ENCODE measurements at places on chromosomes 3 and 15. TPM values are rescaled to one million over a fixed set of nuclear protein-coding genes. Genes with fewer than 3 reads are reported as not detected.

Gene CNTN4
- not detected for polyA plus RNA-seq

Gene ECE2
- not detected for polyA plus RNA-seq

Gene ANKRD34C
- not detected for polyA plus RNA-seq

Gene PPP1R14D
- not detected for polyA plus RNA-seq

Gene TRIM42
- polyA plus RNA-seq = not detected

Gene NANOGP8
- polyA plus RNA-seq = not detected

Gene ZNF660
- not detected for polyA plus RNA-seq

GRCh38 chr3:130820976-130821375 lies 72.9 kb upstream of the ATP2C1 start:
- DNase-seq = no peak
- H3K4me1 ChIP-seq = no peaks in the 10 kb centered on the region
- H3K27me3 ChIP-seq = no peaks in the 10 kb centered on the region
- no peaks in the 10 kb centered on the region for H3K36me3 ChIP-seq

DNA sequence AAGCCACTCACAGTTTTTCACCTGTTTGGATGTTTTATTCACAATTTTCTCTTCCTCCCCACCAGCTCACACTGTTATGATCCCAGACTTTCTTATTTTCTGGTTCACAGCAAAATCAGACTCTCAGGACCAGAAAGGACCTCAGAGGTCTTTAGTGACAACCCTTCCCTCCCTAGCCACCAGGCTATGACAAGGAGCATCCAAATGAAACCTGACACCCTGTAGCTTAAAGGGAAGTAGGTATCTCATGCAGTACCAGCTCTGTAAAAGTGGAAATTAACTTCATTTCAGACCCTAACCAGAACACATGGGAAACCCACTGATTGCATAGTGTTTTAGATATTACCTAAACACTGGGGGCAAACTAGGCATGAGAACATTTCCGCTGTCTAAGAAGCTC lies 45.3 kb downstream of the ATP13A5 start:
- H3K27me3 ChIP-seq = peaks cover 2% of the 10 kb centered on the region
- no peaks in the 10 kb centered on the region for H3K36me3 ChIP-seq
- no peaks in the 10 kb centered on the region for H3K4me1 ChIP-seq
- DNase-seq = no peak

- no peaks in the 10 kb centered on the region for H3K4me1 ChIP-seq
- H3K36me3 ChIP-seq = no peaks in the 10 kb centered on the region
- no peak overlapping the region for H3K4me3 ChIP-seq
- H3K27ac ChIP-seq = no peak overlapping the region
- DNase-seq = no peak
These were observed 50.2 kb downstream of the IQCH start for GRCh38 chr15:67304778-67305177.

GRCh38 chr3:187957165-187957581 lies 196.8 kb upstream of the LPP start:
- H3K36me3 ChIP-seq = no peaks in the 10 kb centered on the region
- no peak for DNase-seq
- no peaks in the 10 kb centered on the region for H3K27me3 ChIP-seq
- H3K27ac ChIP-seq = no peak overlapping the region

DNA sequence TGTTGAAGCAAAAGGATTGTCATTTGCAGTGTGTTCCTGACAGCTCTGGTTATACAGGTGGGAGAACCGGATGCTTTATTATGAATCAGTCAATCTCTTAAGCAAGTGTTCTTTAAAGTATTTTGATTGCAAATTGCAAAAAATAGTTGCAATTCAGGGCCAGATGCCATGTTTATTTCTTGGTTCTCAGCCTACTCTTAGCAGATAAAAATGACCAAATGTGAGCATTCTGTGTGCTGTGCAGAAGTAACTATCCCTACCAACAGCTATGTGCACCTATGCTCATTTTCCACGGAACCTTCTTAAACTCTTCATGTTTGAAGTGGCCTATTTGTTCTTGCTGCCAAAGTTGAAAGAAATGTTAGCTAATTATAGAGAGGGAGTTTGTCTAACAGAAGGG lies 262.3 kb upstream of the RASGRP1 start:
- DNase-seq = no peak
- H3K4me1 ChIP-seq = no peaks in the 10 kb centered on the region
- no peak overlapping the region for H3K27ac ChIP-seq
- no peaks in the 10 kb centered on the region for H3K36me3 ChIP-seq
- no peaks in the 10 kb centered on the region for H3K27me3 ChIP-seq

GRCh38 chr15:31379042-31379441 lies 52.4 kb downstream of the KLF13 start:
- H3K27ac ChIP-seq = peak overlapping the region; percentile 80
- peaks cover 22% of the 10 kb centered on the region for H3K27me3 ChIP-seq
- H3K36me3 ChIP-seq = peaks cover 23% of the 10 kb centered on the region

DNA sequence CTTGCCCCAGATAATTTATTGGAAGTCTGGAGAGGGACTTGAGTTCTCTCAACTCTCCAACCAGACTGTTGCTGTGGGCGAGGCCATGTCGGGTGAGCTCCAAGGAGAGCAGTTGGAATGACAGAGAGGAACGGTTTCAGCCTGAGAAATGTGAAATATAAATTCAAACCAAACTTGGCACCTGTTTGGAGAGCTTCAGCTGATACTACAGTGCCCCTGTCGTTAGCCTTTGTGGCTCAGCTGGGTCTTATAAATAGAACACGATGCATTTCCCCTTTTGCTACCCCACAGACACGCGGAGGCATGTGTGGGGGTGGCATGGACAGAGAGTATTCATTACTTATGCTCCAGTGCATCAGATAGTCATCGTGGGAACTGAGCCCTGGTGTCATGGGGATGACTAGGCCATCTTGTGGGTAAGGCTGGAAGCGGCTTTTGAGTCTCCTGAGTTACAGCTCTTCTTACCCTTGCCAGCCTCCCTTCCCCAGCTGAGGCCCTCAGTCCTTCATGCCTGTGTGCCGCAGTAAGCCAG lies 15.6 kb downstream of the SMAD3 start:
- H3K4me1 ChIP-seq = peaks cover 95% of the 10 kb centered on the region
- peaks cover 9% of the 10 kb centered on the region for H3K27me3 ChIP-seq
- peak overlapping the region; percentile 24 for H3K27ac ChIP-seq
- peak; percentile 29 for DNase-seq
- H3K36me3 ChIP-seq = no peaks in the 10 kb centered on the region

DNA sequence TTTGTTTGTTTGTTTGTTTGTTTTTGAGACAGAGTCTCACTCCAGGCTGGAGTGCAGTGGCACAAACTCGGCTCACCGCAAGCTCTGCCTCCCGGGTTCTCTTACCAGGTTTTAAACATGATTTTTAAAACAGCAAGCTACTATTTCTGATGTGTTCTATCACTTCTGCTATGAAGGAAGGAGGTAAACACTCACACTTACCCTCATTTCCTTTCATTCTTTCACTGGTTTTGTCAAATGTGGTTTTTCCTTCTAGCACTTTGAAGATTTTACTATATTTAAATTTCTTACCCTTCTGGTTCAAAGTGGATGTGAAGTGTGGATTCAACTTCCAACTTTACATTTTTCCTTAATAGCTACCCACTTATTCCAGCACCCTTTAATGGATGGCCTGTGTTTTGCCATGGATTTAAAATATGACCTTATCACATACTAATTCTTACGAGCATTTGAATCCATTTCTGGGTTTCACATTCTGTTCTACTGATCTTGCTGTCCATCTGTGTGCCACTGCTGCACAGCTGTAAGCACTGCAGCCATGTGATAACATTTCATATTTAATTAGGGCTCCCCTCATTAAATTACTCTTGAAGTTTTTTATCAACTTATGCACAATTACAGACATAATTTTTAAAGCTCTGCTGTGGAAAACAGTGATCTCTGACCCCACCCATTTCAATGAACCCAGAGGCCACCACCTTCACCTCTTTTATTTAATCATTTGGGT lies 42.3 kb downstream of the TXNRD3 start:
- peak; percentile 43 for DNase-seq
- H3K27ac ChIP-seq = peak overlapping the region; percentile 95
- H3K4me3 ChIP-seq = peak overlapping the region; percentile 82

GRCh38 chr3:149473357-149474249 lies 894 bp upstream of the TM4SF4 start:
- no peaks in the 10 kb centered on the region for H3K36me3 ChIP-seq
- no peak overlapping the region for H3K4me3 ChIP-seq
- H3K27me3 ChIP-seq = peaks cover 3% of the 10 kb centered on the region
- no peak overlapping the region for H3K27ac ChIP-seq

DNA sequence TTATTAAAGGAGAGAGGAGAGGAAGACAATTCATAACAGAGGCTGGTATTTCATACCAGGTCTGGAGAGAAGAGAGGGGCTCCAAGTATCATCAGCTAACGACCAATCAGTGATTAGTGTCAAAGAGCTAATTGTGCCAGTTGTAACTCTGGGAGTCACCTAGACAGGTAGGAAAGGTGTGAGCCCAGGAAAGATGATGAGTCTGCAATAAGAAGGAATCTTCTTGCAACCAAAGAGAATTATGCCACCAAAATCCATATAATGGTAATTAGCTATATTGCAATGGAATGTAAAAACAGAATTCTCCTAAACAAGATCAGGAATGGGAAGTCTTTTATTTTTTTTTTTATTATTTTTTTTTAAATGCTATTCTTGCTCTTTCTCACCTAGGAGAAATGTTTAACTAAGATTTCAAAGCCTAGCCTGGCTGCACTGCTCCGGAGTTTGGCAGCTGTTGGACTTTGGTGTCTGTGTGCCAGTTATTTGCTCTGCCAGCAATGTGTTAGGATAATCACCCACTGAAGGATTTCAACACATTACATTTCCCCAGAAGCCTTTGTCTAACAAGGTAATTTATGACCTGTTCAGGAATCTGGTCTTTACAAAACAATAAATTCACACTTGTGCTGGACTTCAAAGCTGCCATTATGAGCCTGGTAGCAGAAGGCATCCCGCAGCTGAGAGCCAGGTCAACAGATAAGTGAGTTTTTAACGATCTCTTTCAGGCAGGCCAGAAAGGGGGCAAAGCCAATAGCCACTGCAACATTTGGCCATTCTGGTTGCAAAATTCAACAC lies 89.4 kb downstream of the FOXB1 start:
- no peak overlapping the region for H3K27ac ChIP-seq
- no peaks in the 10 kb centered on the region for H3K27me3 ChIP-seq
- H3K4me3 ChIP-seq = no peak overlapping the region
- H3K4me1 ChIP-seq = no peaks in the 10 kb centered on the region

GRCh38 chr15:52023169-52023922 lies 4.3 kb downstream of the MAPK6 start:
- peaks cover 29% of the 10 kb centered on the region for H3K4me1 ChIP-seq
- no peak for DNase-seq
- no peaks in the 10 kb centered on the region for H3K36me3 ChIP-seq
- H3K27me3 ChIP-seq = peaks cover 8% of the 10 kb centered on the region

DNA sequence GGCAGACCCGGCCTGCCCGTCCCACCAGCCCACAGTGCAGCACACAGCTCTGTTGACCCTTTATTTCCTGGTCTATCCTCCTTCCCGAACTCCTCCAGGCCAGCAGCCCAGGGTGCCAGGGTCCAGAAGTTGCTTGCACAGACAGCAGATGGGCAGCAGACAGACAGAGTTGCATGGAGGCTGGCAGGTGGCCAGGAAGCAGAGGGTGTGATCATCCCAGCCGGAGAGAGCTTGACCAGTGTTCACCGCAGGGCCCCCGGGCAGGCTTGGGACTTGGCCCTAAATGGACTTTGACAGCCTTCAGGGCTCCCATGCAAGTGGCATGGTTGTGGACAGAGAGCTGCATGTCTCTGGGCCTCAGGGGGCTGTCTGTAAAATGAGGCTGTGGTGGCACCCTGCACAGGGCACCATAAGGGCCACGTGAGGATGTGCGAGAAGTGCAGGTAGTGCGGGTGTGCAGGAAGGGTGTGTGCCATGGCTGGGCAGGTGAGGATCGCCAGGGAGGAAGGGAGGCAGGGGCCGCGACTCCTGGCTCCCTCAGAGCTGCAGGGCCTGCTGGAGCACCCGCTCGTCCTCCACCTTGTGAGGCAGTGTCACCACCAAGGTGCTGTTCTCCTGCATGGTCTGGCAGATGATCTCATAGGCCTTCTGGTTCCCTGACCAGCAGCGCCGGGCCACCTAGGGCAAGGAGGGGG lies 6.3 kb upstream of the ZXDC start:
- H3K27ac ChIP-seq = no peak overlapping the region
- peaks cover 9% of the 10 kb centered on the region for H3K4me1 ChIP-seq
- no peak overlapping the region for H3K4me3 ChIP-seq

DNA sequence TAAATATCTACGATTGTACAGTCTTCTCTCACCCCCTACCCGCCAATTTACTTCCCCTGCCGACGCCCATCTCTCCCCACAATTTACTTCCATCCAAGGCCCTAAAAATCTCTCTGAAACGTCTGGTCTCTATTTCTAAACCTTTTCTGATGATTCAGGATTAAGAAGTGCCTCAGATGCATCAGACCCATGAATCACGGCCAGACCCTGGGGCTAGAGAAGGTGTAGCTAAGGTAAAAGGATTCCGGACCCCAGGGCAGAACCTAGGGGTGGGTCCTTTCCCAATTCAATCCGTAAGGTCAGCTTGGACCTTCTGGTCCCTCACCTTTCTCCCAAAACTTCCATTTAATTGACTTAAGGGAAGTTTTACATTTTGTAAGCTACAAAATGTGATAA lies 46.4 kb downstream of the LRIG1 start:
- no peak for DNase-seq
- no peak overlapping the region for H3K27ac ChIP-seq
- no peak overlapping the region for H3K4me3 ChIP-seq
